ENCODE measurements at places on chromosomes 3 and 15. TPM values are rescaled to one million over a fixed set of nuclear protein-coding genes. Genes with fewer than 3 reads are reported as not detected.

Gene SCN11A
- 0.11 TPM for total RNA-seq

Gene TIGIT
- total RNA-seq = not detected

Gene CDHR4
- total RNA-seq = 0.13 TPM

Gene DAZL
- not detected for total RNA-seq
